ENCODE measurements at places on chromosomes 13 and 19. TPM values are rescaled to one million over a fixed set of nuclear protein-coding genes. Genes with fewer than 3 reads are reported as not detected.

The LRRC63 gene
- not detected for total RNA-seq

The CGB5 gene
- not detected for total RNA-seq

The C2CD4C gene
- total RNA-seq: not detected

The PAK4 gene
- 13.7 TPM for total RNA-seq

GRCh38 chr19:27744926-27745768, 1467.8 kb downstream of the UQCRFS1 start:
- no peak for DNase-seq

DNA sequence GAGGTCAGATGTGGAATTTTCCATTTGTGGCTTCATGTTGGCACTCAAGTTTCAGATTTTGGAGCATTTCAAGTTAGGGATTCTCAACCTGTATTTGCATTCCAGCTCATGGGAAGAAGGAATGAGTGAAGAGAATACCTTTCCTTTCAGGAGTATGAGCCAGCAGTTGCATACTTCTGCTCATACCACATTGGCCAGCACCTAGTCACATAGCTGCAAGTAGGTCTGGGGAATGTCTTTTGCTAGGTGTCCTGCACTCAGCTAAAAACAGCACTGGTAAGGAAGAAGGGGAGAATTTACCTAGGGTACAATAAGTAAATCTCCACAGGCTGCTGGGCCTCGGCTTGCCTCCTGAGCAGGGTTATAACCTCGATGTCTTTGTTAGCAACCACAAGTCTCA, 24.6 kb upstream of the ATP8A2 start:
- DNase-seq: no peak

DNA sequence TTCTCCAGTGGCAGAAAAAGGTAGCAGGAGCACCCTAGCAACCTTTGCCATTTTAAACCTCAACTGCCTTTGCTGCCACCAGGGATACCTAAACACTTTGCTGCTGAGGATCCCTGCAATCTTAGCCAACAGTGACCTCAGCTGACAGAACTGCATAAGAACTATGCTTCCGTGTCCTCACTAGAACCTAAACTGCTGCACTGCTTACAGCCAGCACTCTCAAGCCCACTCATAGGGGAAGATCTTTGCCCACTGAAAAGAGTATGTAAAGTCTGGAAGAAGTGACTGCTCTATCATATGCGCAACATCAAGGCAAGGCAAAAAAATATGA, 270.0 kb upstream of the PCDH20 start:
- DNase-seq: no peak

GRCh38 chr13:23384111-23384510, 49.4 kb downstream of the SACS start:
- no peak for DNase-seq

- DNase-seq: no peak
These were observed 80.8 kb downstream of the PDS5B start for GRCh38 chr13:32666990-32667571.

GRCh38 chr13:98447881-98448641, 128.8 kb downstream of the STK24 start:
- DNase-seq: no peak

GRCh38 chr13:61670384-61671161, 254.9 kb upstream of the PCDH20 start:
- DNase-seq: no peak

- DNase-seq: no peak
These were observed 238.3 kb upstream of the KLF12 start for GRCh38 chr13:74372511-74372910.

DNA sequence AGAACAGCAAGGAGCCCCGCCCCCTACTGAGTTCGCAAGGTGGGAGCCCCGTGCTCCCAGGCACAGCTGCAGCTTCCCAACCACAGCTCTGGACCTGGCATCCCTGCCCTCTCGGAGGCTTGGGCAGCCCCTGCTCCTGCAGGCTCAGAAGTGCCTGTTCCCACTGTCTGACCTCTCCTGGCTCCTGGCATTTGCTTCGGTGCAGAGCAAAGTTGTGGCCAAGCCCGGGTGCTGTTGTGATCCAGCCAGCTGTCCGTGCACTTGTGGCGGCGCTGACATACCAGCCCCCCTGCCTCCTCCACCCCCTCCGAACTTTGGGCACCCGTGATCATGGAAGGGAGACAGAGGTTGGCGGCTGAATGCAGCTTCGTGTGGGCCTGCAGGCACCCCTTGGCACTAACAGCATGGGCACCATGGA, 1386.8 kb downstream of the PCDH9 start:
- no peak for DNase-seq

- no peak for DNase-seq
These were observed 197.4 kb downstream of the DLEU7 start for GRCh38 chr13:50646070-50646469.

GRCh38 chr13:40438999-40439797, 227.2 kb downstream of the FOXO1 start:
- no peak for DNase-seq

GRCh38 chr19:55113570-55114039, 3.8 kb downstream of the PPP1R12C start:
- no peak for DNase-seq

DNA sequence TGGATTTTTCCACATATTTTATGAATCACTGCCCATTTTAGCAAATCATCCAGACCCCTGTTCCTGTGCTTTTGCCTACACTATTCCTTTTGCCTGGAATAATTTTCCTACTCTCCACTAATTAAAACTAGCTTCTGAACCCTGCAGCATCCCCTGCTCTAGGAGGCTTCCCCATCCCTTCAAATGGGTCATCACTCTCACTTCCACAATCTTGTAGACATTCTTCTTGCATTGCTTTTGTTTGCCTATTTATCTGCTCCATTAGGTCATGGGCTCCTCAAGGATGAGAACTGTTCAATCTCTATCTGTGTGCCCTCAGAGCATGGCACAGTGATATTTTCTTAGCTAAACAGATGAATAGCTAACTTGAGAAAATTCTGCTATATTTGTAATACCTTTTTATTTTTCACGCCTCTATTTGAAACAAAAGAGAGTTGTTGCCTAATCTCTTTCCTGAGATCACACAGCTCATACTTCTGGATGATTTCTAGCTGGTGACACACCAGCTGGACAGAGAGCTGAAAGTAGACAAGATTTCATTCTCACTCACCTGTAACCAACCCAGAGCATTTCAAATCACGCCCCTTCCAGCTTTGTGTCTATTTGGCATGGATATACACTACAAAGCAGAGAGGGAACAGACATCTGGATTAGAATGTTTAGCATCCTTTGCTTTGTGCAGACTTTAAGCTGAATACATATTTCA, 466.0 kb downstream of the FOXO1 start:
- no peak for DNase-seq

DNA sequence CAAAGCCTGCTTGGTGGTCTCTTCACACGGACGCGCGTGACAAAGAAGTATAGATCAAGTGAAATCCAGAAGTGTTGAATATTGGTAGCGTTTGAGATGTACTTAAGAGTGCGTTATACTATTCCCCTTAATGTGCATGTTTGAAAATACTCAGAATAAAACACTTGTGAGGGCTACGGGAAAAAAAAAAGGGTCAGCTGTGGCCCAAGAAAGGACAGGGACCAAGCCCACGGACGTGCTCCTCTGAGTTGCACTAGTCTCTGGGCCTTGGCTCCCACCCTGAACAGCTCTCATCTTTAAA, 622 bp upstream of the RBM42 start:
- no peak for DNase-seq

DNA sequence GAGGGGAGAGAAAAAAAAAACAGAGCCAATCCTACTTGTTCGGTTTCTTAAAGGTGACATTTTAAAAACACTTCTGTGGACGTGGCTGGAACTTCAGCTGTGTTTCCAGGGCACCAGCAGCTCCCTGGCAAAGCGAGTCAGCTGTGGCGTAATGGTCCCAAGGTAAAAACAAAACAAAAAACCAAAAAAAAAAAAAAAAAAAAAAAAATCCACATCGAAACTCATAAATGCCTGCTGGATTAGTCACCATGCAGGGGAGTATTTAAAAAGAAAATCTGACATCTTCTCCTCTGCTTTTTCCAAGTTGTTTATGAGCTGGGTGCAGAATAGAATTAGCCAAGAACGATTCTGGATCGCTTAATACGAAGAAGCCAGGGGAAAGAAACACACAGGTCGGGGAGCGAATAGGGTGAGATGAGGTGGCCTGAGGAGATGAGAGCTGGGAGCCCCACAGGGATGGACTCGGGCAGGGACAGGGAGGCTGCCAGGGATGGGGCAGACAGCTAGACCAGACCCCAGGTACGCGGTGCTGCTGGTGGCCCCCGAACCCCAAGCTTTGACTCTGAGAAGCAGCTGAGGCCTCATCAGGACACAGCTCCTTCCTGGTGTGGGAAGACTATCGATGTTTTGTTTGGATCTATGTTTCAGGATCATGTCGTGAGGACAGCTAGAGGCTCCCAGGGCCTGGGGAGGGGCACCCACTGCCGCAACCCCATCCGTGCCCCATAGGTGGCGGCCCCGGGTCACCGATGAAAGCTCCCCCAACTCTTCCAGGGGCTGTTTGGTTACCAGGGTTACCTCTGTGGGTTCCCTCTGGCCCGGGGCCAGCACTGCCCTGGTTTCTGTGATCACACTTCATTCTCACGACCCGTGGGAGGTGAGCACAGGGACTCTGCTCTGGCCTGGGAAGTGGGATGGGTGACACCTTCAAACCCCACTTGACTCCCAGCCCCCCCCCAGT, 3.1 kb upstream of the CTXN1 start:
- peak; percentile 49 for DNase-seq

DNA sequence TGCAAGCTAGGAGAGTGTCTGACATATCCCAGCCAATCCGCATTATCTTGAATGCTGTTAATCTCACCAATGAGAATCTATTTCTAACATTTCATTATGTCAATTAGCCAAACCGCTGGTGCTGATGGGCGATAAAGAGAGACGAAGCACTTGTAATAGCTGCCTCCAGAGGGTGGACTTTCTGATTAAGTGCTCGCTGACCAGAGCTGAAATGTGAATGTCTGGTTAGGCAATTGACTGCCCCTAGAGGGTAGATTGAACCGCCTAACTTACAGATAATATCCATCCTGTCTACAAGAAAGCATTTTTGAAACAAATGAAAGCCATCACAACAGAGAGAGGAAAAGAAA, 552 bp upstream of the GRWD1 start:
- DNase-seq: no peak

Data from activated B cell treated with CpG ODN at 0.5 μM for 24 hours (primary cell).